Central memory CD4-positive, alpha-beta T cell (primary cell): ENCODE measurements at places on chromosomes 16 and 17.

GRCh38 chr16:46748775-46749705, 896 bp upstream of the MYLK3 start:
- no peak for DNase-seq

DNA sequence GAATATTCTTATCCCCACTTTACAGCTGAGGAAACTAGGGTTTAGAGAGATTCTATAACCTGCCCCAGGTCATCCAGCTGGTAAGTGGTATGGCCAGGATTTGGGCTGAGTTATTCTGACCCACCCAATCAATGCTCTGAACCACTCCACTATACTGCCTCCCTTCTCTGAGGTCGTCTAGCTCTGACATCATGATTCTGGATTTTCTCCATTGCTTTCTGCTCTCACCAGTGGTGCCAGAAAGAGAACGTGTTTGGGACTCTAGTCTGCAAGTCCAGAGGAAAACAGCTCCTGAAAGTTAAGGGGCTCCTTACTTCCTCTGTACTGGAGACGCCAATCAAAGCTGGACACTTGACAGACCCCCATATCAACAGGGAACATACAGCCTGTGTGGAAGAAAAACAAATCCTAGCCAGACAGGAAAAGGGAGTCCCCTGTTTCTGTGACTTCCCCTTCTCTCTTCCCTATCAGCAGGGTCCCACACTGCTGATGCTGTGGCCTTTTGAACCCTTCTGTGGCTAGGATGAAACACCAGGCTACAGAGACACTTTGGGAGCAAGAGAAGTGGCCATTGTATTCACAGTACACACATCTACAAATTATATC, 6.0 kb upstream of the EZH1 start:
- no peak for DNase-seq

- no peak for DNase-seq
These were observed 27.5 kb downstream of the AXIN2 start for GRCh38 chr17:65533852-65534457.

GRCh38 chr16:22635801-22636200, 125.1 kb downstream of the NPIPB5 start:
- DNase-seq, result no peak

GRCh38 chr16:30680326-30680725, 18.6 kb upstream of the SRCAP start:
- no peak for DNase-seq

GRCh38 chr17:733743-734142, 1.3 kb downstream of the TLCD3A start:
- no peak for DNase-seq

GRCh38 chr17:60305141-60305540, 86.8 kb downstream of the USP32 start:
- peak; percentile 6 for DNase-seq

DNA sequence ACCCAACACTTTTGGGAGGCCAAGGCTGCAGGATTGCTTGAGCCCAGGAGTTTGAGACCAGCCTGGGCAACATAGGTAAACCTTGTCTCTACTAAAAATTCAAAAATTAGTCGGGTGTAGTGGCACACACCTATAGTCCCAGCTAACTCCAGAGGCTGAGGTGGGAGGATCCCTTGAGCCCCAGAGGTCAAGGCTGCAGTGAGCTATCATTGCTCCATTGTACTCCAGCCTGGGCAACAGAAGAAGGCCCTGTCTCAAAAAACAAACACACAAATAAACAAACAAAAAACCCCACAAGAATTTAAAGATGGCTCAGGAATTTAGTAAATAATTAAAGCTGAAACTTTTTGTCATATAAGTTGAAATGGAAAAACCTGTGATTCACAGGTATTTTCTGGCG, 2.3 kb upstream of the TMEM170A start:
- no peak for DNase-seq

DNA sequence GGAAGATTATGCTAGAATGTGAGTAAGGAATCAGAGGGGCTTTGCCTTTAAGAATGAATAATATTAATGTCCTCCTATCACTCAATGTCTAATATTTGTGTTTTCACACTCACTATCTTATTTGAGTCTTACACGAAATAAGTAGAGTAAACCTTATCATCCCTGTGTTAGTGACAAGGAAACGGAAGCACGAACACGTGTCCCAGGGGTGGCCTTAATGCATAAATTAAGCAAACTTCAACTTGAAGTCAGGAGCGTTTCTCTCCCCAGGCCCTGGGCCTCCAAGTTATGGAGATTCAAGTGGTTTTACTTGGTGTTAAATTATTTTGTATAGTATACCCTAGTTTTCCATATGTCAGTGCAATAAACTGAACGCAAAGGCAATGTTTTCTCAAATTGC, 96.0 kb downstream of the WDR59 start:
- DNase-seq, result peak; percentile 18

DNA sequence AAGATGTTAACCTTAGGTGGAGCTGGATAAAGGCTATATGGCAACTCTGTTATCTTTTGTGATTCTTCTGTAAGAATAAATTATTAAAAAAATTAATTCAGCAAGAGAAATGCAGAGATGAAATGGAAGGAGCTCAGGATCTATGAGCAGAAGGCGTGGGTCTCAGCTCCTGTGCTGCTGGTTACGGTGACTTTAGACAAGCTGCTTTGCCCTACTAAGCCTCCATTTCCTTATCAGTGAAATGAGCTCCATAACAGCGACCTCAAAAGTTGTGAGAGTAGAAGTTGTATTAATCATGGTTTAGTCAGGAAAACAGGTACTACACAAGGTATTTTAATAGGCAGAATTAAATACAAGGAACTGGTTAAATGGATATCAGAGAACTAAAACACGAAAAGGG, 48.2 kb upstream of the FOXJ1 start:
- DNase-seq, result no peak

DNA sequence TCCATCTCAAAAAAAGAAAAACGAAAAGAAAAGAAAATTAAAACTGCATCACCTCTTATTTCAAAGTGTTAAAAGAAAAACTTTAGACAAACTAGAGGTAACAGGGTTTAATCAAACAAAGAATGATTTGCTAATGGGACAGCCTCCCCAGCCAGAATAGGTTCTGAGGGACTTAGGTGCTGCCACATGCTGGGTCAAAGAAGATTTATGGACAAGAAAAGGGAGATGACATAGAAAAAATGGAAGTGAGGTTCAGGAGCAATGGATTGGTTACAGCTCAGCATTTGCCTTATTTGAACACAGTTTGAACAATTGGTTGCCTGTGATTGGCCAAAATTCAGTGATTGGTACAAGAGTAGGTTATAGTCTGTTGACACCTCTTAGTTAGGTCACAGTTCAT, 21.1 kb downstream of the TMC5 start:
- DNase-seq, result no peak

GRCh38 chr17:74750327-74751069, 2.1 kb downstream of the NHERF1 start:
- no peak for DNase-seq

- no peak for DNase-seq
These were observed 98.5 kb downstream of the METRNL start for GRCh38 chr17:83177611-83178532.

DNA sequence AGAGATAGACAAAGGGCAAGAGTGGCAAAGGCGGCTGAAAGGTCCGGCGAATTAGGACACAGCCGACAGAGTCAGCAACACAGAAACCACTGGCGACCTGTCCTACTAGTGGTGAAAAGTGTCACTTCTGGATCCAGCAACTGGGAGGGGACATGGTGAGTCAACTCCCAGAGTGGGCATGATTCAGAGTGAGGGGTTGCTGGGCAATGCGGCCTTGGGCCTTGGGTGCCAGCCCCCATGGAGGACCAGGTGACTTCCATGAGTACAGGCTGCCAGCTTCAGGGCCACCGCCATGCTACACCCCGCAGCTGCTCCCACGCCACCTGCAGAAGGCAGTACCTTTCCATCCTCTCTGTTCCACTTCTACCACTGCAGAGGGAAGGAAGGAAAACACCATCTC, 110.6 kb downstream of the ZFHX3 start:
- no peak for DNase-seq

- no peak for DNase-seq
These were observed 485 bp upstream of the GDPD3 start for GRCh38 chr16:30113711-30114333.

GRCh38 chr17:33628500-33629346, 335.6 kb upstream of the ASIC2 start:
- no peak for DNase-seq

DNA sequence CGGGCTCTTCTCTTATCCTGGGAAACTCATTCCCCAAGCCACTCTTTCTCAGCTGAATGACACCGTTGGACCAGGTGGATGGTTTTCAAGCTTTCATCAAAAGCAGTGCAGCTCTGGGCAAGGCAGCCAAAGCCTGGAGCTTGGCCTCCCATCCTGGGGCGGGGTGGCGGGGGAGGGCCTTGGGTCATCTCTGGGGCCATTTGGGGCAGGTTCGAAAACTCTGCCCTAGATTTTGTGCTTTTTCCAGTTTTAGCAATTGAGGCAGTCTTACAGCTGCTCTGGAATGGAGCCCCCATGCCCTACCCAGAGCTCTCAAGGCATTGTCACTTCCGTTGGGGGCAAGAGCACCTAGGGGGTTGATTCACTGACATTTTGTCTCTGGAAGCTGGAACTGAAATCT, 9.1 kb downstream of the MPRIP start:
- DNase-seq, result no peak

DNA sequence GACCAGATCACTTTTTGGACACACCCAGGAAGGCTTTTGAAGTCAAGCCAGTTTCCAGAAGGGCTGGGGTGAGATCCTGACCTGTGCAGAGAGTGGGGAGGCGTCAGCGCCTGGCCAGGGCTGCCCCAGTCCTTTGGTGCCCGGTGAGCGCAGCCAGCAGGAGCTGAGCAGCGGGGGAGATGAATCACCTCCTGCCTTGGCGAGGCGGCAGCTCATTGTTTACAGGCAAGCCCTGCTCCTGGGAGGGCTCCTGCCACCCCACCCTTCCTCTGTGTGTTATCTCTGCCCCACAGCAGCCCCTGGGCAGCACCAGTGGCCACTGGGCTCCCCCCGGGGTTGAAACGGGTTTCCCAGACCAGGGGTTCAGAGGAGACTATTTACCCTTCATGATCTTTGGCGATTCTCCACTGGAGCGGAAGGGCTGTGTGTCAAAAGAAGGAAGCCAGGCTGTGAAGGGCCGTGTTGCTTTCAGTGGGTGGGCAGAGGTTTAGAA, 14.1 kb upstream of the ITGB4 start:
- DNase-seq, result no peak

GRCh38 chr17:3667366-3668278, 756 bp downstream of the TAX1BP3 start:
- peak; percentile 3 for DNase-seq

DNA sequence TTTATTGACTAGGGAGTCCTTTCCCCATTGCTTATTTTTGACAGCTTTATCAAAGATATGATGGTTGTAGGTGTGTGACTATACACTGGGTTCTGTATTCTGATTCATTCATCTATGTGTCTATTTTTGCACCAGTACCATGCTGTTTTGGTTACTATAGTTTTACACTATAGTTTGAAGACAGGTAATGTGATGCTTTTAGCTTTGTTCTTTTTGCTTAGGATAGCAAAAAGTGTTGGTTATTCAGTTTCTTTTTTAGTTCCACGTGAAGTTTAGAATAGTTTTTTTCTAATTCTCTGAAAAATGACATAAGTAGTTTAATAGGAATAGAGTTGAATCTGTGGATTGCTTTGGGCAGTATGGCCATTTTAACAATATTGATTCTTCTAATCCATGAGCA, 50.1 kb downstream of the NACA2 start:
- DNase-seq, result no peak

- DNase-seq, result no peak
These were observed 12.6 kb upstream of the FOXJ1 start for GRCh38 chr17:76153640-76154039.

GRCh38 chr16:67150833-67151396, at the start of gene B3GNT9:
Gene B3GNT9, minus strand, starts transcription at chr16:67150998. Its CDS starts 513 bp downstream, at chr16:67150485.
- DNase-seq, result peak; percentile 34

DNA sequence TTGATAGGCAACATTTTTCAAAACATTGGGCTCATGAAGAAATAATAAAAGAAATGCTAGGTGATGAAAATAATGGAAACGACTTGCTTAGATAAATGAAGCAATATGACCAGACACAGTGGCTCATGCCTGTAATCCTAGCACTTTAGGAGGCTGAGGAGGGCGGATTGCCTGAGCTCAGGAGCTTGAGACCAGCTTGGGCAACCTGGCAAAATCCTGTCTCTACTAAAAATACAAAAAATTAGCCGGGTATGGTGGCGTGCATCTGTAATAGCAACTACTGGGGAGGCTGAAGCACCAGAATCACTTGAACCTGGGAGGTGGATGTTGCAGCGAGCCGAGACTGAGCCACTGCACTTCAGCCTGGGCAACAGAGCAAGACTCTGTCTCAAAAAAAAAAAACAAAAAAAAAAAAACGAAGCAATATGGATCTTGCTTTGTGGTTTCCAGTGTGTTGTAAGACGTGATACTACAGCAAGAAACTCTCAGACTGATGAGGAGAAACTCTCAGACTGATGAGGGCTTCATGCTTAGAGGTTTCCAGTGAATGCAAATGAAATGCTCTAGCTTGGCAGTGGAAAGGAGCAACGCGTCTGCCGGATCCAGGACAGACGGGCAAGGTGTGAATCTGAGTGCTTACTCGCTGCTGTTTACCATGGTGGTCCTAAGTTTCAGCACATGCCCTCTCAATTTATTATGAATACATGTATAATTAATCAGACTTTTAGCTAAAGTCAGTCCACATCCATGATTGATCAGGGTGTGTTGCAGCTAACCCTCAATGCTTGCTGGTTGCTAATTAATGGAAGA, 11.5 kb upstream of the IGF2BP1 start:
- no peak for DNase-seq

GRCh38 chr17:2943981-2944380, 119.4 kb downstream of the OR1D5 start:
- DNase-seq, result peak; percentile 7

- DNase-seq, result no peak
These were observed 18.9 kb upstream of the HYDIN start for GRCh38 chr16:71249399-71249798.

DNA sequence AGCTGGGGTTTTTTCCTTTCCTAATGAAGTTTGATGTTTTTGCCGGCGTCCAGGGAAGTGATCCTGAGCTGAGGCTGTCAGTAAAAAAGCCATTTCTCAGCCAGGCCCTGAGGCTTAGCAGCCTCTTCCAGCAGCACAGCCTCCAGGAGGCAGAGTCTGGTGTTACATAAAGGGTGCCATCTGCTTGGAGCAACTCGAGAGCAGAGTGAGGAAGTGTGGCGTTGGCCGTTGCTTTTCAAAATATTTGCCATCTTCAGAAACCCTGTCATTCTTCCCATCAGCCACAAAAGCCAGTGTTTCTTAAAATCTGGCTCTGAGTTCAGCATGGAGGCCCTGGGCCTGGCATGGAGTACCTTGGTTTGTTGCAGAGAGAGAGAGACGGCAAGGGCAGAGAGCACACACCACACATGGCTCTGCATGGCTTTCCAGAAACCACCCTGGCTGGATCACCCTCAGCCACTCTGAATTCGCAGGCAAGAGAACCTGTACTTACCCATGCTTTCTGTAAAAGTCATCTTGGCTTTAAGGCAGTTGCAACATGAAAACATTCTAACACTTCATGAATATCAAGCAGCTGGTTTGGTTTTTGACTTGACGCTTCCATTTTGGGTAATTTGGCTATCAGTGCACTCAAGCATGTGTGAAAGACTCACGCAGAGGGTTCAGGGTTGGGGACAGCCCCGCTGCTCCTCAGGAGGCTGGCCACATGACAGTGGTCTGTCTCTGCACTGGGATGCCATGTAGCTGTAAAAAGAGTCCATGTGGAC, 21.0 kb downstream of the PMM2 start:
- no peak for DNase-seq

- peak; percentile 30 for DNase-seq
These were observed 1.5 kb downstream of the FBRS start for GRCh38 chr16:30659507-30660423.
